Uterus (tissue), 4 donors: ENCODE measurements at places on chromosomes 7 and 10.
A peak's percentile ranks its signal among the peaks of the same experiment; 100 is the strongest.

DNA sequence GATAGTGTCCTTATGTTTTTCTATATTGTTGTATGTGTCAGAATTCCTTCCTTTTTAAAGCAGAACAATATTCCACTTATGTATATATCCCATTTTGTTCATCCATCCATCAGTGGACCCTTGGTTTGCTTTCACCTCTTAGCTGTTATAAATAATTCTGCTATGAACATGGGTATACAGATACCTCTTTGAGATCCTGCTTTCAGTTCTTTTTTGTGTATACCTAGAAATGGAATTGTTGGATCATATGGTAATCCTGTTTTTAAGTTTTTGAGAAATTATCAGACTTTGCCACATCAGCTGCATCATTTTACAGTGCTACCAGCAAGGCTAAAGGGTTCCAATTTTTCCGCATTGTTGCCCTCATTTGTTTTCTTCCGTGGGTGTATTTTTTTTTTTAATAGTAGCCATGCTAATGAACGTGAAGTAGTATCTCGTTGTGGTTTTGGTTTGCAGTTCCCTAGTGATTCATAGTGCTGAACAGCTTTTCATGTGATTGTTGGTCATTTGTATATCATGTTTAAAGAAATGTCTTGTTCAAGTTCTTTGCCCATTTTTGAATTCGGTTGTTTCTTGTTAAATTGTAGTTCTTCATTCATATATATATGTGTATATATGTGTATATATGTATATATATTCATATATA lies 87.8 kb downstream of the LCOR start:
- no peak overlapping the region for H3K27ac ChIP-seq
- H3K4me1 ChIP-seq, result no peaks in the 10 kb centered on the region
- H3K27me3 ChIP-seq, result no peaks in the 10 kb centered on the region
- no peaks in the 10 kb centered on the region for H3K36me3 ChIP-seq

DNA sequence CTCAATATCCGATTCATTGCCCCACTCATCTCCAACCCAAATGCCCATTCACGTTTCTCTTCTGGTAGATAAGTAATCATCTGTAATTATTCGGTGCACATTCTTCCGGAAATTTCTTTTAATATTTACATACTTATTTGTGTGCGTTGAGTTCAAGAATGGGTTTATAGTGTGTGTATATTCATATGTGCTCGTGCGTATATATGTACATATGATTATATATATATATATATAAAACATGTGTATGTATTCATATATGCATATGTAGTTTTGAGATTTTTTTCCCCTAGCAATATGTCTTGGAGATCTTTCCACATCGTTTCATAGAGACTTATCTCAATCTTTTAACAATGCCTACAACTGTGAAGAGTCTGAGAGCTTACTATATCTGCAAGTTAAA lies 118.2 kb downstream of the MDFIC start:
- no peaks in the 10 kb centered on the region for H3K27me3 ChIP-seq
- H3K4me3 ChIP-seq, result no peak overlapping the region
- no peak for DNase-seq
- no peaks in the 10 kb centered on the region for H3K36me3 ChIP-seq

DNA sequence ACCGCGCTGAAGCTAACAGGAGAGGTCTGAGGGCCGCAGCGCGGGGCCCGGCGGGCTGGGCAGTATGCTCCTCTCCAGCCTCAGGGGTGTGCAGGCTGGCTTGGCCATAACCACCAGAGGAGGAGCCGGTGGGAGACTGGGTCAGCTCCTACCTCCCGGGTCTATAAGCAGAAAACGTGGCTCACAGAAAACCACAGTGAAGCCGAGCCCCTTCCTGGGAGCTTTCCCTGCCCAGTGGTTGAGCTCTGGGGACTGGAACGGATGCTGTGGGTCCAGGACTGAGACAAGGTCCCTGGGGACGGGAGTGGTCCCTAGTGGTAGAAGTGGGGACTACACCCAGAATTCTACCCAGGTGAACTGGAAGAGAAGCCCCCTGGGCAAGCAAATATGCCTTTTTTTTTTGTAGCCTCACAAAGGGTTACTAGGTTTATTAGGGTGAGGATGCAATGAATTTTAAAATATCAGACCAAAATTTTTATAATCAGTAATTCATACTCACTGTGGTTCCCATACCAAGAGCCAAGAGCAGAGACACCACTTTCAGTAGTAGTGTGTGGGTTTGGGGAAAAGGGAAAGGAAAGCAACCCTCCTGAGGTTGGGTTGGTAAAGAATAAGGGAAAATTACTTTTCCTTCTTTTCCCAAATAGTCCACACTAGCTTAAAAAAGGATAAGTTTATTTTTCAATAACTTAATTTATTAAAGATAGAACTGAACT lies 67.9 kb upstream of the PRKCQ start:
- H3K27me3 ChIP-seq, result no peaks in the 10 kb centered on the region
- H3K4me3 ChIP-seq, result no peak overlapping the region
- H3K27ac ChIP-seq, result no peak overlapping the region
- H3K4me1 ChIP-seq, result no peaks in the 10 kb centered on the region
- H3K36me3 ChIP-seq, result no peaks in the 10 kb centered on the region
- DNase-seq, result no peak

DNA sequence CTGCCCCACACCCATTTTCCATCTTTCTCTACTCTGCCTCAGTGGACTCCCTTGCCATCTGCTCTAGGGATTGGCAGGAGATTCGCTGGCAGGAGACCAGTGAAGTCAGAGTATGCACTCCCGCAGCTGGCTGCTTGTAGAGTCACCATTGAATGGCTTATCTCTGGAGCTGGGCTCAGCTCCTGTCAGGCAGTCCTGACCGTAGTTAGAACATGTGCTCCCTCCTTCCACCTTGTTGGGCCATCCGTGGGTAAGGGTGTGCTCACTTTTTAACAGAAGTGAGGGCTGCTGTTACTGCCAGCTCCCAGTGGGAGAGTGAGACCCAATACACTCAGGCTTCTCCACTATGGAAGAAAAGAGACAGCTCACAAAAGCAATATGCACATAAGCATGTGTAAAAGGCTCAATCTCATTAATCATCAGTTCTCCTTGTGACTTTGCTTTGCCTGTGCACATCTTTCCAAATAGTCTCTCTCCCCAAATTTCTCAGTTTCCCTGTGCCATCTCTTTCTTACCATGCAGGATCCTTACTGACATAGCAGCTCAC lies 773.3 kb downstream of the GRID1 start:
- H3K4me3 ChIP-seq, result no peak overlapping the region
- no peak for DNase-seq

DNA sequence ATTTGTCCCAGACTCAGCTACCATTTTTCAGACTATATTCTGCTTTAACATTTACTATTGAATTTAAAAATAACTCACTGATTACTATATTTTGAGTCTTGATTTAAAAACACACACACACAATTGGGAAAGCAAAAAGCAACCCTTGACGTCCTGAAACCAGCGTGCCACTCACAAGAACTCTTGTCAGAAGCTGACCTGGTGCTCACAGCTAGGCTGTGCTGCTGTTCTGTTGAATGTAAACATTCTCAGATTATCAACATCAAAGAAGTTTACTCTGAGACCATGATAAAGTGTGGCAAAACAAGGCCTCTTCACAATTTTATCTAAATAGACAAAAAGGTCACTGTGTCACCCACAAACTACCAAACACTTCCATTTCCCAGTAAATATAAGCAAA lies 62.6 kb upstream of the CACNA2D1 start:
- H3K4me3 ChIP-seq, result no peak overlapping the region
- no peaks in the 10 kb centered on the region for H3K27me3 ChIP-seq
- H3K4me1 ChIP-seq, result no peaks in the 10 kb centered on the region
- H3K36me3 ChIP-seq, result no peaks in the 10 kb centered on the region
- no peak overlapping the region for H3K27ac ChIP-seq

DNA sequence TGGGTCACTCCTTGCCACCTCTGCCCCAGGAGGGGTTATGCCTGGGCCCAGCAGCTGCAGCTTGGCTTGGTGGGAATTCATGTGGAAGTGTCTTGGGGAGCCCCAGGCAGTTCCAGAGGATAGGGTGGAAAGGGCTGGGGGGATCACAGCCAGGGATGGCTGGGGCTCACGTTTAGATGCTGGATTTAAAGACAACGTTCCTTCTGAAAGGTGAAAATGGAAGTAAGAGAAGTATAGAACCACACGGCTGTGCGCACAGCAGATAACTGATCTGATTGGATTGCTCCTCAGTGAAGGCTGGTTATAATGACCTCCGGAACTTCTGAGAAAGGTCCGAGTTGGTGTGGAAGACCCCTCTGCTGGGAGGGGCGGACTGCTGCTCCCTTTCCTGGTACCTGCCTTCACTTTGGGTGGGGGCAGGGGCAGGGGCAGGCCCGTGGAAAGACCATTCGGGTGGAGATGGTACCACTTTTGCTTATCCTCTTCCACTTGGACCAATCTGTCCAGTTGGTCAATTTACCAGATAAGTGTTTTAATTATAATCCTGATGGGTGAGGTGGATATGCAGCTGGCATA lies 7.9 kb upstream of the MYL7 start:
- no peak overlapping the region for H3K27ac ChIP-seq
- H3K4me3 ChIP-seq, result no peak overlapping the region
- H3K36me3 ChIP-seq, result no peaks in the 10 kb centered on the region
- peaks cover 5% of the 10 kb centered on the region for H3K4me1 ChIP-seq

GRCh38 chr10:66777665-66778064 lies 148.2 kb upstream of the LRRTM3 start:
- H3K4me1 ChIP-seq, result no peaks in the 10 kb centered on the region
- H3K4me3 ChIP-seq, result no peak overlapping the region
- no peak overlapping the region for H3K27ac ChIP-seq
- no peak for DNase-seq
- no peaks in the 10 kb centered on the region for H3K36me3 ChIP-seq

DNA sequence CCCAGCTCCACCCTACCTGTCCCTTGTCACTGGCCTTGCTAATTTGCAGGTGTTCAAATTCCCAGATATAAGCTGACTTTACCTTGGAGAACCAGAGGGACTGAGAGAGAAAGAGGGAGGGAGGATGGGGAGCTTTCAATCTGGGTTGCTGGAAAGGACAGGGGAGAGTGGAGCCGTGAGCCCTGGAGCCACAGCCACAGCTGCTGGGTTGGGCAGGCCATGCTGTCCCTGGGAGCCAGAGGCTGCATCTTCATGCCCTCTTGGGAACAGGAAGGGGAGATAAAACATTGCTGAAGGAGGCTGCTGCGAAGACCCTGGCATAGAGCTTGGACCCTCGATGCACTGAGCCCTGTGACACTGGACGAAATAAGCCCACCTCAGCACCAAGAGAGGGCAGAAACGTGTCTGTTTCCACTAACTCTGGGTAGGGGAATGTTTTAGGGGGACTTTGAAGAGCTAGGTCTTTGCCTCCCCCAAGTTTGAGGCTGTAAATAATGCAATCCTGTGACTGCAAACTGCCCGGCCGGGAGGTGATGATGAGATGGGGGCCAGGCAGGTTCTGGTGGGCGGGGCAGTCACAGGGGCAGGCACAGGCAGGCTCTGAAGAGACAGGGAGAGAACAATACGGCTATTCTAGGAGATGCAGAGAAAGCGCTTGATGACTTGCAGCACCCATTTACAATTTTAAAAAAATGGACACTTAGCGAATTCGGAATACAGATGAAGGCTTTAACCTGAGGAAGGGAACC lies 5.8 kb upstream of the JAKMIP3 start:
- H3K27ac ChIP-seq, result no peak overlapping the region
- H3K4me3 ChIP-seq, result no peak overlapping the region
- DNase-seq, result no peak
- no peaks in the 10 kb centered on the region for H3K4me1 ChIP-seq
- no peaks in the 10 kb centered on the region for H3K27me3 ChIP-seq

- H3K27ac ChIP-seq, result peak overlapping the region; percentile 69
- H3K4me1 ChIP-seq, result no peaks in the 10 kb centered on the region
- H3K4me3 ChIP-seq, result no peak overlapping the region
These were observed 11.8 kb downstream of the AVPI1 start for GRCh38 chr10:97675222-97675621.

DNA sequence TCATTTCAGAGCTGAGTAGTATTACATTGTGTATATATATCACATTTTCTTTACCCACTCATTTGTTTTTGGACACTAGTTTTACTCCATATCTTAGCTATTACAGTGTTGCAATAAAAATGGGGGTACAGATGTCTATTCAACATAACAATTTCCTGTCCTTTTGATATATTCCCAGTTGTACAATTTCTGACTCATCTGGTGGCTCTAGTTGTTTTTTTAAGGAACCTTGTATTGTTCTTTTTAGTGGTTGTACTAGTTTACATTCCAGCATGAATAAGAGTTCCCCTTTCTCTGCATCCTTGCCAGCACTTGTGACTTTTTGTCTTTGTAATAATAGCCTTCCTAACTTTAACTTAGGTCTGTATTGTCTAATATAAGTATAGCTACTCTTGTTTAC lies 739.9 kb downstream of the XPNPEP1 start:
- H3K27ac ChIP-seq, result no peak overlapping the region
- no peaks in the 10 kb centered on the region for H3K27me3 ChIP-seq
- no peak for DNase-seq
- H3K36me3 ChIP-seq, result no peaks in the 10 kb centered on the region
- H3K4me1 ChIP-seq, result no peaks in the 10 kb centered on the region

GRCh38 chr7:97844036-97844435 lies 28.2 kb downstream of the ASNS start:
- H3K27ac ChIP-seq, result no peak overlapping the region
- DNase-seq, result no peak
- no peaks in the 10 kb centered on the region for H3K27me3 ChIP-seq
- no peak overlapping the region for H3K4me3 ChIP-seq

DNA sequence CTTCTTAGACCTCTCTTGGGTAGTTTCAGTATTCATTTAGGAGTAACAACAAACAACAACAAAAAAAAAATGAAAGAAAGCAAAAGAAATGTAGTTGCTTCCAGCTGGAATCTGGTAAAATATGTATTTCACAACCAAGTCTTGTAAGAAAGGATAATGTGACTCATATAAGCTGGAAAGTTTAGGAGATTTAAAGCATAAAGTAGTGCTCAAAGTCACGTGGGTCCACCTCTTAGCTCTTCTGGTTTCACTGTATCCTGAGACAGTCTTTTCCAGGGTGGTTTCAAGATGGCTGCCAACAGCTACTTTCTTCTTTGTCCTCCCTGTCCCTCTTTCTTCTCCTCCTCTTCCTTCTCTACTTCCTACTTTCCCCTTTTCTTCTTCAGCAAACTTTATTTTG lies 69.5 kb upstream of the CDK13 start:
- H3K27ac ChIP-seq, result no peak overlapping the region
- no peaks in the 10 kb centered on the region for H3K36me3 ChIP-seq
- H3K4me3 ChIP-seq, result no peak overlapping the region
- no peaks in the 10 kb centered on the region for H3K4me1 ChIP-seq
- no peak for DNase-seq
- no peaks in the 10 kb centered on the region for H3K27me3 ChIP-seq
